Fibroblast of skin of right quadriceps (primary cell): ENCODE measurements at places on chromosomes 13 and 19.

DNA sequence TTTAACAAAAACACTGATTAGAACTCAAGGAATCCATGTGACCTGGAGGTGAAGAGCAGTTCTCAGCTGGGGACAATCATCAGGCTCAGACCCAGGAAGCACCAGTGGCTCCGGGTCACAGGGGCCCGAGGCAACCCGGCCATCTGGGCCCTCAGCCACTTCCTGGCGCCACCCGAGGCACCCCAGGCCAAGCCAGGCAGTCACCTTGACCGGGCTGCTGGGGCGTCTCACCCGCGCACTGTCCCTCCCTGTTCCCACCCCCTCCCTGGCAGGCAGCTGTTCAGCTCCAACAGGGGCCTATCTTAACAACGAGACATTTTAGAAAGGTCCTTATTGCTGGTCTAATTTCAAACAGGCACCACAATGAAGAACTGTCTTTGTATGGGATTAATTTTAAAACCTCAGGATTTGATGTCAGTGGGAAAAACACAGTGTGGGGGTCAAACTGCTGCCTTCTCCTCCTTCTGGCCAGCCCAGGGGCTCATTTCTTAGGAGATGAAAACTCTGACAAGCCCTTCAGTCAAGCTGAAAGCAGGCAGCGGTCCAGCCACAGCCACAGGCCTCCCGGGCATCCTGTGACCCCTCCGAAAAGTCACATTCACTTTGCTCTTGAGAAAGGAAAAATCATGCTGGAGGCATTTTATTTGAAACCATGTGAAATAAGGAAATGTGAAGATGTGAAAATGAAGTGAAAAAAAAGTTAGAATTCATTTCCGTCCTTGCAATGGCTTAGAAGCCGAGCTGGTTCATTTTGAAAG, 83.3 kb downstream of the KCTD15 start:
- DNase-seq: no peak

DNA sequence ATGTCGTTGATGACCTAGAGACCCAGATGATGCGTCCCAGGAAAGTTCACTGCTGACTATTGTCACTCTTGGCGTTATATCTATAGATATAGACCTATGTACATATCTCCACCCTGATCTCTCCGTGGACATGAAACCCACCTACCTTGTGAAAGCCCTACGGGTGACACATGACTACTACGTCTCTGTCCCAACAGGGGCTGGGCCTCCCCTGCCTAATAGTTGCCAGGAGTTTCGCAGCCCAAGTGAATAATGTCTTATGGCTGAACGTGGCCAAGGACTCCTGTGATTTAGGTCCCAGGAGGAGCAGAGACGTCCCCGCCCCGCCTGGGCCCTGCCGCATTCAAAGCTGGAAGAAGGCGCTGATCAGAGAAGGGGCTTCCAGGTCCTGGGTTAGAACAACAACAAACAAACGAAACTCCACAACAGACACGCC, 4.9 kb upstream of the POU4F1 start:
- DNase-seq: no peak

DNA sequence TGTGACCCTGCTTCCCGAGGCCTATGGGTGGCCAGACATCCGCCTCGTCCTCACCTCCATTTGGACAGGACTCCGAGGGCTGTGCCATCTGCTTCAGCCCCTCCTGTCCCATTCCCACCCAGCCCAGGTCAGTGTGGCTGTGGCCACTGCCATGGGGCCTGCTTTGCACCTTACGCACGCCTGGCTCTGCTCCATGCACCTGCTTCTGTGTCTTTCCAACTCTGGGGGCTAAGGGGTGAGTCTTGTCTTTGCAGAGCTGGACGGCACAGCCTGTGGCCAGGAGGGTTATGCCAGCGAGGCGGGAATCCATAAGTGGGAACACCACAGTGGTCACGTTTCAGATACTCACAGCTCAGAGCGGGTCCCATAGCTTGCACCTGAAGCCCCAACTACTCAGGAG, 5.2 kb upstream of the ZNF554 start:
- no peak for DNase-seq

DNA sequence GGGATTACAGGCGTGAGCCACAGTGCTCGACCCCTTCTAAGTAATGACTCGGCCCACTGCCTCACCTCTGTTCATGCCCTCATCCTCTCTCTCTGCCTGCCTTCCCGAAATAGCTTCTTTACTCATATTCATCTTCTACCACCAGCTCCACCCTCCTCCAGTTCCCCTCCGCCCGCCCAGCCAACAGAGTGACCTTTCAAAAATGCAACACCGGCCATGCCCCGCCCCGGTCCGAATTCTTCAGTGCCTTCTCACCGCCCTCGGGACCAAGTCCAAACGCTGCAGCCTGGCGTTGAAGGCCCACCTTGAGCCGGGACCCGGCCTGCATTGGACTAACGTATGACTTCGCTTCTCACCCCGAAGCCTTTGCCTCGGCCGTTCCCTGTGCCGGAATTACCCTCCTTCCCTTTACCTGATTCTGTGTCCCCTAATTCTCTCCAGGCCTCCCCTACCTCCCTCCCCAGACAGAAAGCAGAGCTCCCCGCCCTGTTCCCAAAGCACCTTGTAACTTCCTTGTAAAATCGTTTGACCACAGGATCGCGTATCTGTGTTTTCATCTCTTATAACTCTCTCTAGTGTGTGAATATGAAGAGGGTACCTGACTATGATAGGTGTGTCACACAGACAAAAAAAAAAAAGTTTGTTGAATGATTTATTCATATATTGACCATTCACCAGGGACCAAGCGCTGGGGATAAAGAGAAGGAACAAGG, 8.1 kb upstream of the MUC16 start:
- no peak for DNase-seq

DNA sequence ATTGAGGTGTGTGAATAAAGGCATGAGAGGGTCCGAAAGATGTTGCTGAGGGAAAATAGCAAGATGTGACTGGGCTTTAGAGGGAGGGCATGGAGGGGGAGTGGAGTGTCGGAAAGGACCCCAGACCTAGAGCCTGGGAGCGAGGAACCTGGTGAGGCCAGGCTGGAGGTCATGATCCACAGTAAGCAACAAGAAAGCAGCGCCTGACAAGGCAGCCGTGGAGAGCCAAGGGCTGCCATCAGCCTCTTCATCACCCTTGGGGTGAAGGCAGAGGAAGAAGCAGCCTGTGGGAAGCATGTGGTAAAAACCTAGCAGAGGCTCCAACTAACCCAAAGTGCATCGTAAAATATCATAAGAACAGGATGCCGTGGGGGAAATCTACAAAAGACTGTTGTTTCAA, 162.8 kb upstream of the SOX1 start:
- no peak for DNase-seq

- no peak for DNase-seq
Measured at GRCh38 chr19:18493440-18494266, 28.2 kb downstream of the ELL start.

DNA sequence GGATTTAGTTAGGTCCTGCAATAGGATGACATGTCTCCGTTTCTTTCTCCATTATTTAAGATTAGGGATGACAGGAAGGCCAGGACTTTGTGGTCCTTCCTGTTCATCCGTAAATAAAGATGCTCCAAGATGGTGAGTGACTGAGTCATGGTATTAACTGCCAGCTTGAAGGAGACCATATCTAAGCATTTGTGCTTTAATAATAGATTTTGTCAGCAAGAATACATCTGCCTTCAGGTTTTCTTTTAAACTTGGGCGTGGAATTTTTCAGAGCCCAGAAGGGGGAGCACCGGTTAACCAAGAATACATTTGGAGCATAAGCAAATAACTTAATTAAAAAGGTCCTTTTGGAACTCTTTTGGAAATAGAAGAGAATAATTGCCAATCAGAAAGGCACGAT, 68.2 kb downstream of the ARHGAP35 start:
- DNase-seq: peak; percentile 40

DNA sequence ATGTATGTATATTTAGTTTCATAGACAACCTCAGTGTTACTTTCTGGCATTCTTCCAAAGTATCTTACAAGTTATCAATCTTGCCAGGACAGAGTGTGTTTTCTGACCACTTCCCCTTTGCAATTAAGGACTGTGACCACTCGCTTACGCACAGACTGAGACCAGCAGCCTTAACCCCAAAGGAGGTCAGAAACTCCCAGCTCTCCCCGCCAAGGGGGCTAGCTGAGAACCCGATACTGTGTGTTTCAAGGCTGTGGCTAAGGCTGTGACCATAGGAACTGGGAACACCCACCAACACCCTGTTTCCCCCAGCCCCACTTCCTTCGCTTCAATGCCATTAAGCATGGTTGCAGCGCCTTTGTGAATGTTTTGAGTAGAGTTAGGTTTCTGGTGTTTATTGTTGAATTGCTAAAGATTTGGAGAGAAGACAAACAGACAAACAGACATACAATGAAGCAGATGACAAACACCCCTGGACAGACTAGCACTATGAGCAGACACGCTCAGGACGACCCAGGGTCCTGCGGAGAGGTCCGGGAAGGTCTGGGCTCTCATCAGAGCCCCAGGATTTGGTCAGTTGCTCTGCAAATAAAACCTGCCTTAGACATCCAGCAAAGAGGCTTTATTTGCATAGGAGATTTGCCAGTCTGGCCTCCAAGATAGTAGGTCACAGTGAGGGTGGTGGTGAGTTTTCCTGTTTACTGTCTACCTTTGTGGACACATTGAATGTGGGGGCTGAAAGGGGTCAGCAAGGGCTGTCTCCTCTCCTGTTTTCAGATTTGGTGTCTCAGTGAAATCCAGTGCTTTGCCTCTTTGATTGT, 25.0 kb upstream of the TNFSF11 start:
- DNase-seq: no peak

- DNase-seq: no peak
Measured at GRCh38 chr13:113105032-113105920, at the start of gene F7. F7 (plus strand) TSS chr13:113105791; CDS start chr13:113105842, 51 bp downstream.

DNA sequence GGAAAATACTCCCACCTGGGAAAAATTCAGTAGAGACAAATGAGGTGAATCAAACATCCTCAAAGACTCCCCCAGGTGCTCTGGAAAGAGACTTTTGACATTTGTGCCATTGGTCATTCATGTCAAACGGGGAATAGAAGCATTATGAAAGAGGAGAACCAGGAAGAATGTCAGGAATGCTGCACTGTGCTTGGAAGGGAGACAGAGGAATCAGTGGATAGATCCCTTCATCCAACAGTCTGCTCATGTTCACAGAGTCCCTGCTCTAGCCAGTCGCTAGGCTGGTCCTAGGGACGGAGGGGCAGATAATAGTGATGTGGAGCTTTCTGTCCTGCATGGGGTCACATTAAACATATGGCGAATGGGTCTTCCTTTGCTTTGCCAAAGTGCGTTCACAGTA, 384.4 kb downstream of the FGF9 start:
- DNase-seq: no peak

DNA sequence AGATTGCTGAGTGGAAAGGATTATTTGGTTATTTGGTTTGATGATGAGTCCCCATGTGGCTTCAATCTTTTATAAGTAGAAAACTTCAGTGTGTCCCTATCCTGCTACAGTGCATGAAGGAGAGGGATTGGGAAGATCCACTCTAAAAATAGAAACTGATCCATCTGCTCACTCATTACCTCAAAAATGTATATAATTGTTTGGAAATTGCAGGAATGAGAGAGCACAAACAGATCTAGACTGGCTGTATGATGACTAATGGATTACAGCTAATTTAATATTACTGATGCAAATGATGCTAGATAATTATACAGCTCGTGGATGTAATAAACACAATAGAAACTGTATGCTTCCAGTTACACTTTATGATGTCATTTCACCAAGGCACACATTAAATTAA, 625.3 kb upstream of the PRR20A start:
- peak; percentile 0 for DNase-seq

GRCh38 chr13:40494513-40494912, 171.9 kb downstream of the FOXO1 start:
- DNase-seq: no peak

DNA sequence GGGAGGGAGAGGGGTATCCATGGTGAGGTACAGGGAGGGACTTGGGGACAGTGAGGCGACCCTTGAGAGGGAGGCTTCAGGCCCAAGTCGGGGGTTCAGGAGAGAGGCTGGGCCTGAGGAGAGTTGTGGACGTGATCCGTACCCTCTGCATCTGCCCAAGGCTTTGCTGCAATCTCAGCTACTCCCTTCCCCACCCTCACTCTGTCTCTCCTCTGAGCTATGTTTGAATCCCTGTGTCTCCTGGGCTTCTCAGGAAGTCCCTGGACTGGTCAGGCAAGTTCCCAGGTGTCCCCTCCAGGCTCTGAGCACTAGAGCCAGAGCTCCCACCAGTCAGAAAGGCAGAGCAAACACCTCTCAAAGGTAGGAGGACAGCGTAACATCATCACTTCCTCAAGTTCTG, 1.8 kb downstream of the LIN37 start:
- no peak for DNase-seq

DNA sequence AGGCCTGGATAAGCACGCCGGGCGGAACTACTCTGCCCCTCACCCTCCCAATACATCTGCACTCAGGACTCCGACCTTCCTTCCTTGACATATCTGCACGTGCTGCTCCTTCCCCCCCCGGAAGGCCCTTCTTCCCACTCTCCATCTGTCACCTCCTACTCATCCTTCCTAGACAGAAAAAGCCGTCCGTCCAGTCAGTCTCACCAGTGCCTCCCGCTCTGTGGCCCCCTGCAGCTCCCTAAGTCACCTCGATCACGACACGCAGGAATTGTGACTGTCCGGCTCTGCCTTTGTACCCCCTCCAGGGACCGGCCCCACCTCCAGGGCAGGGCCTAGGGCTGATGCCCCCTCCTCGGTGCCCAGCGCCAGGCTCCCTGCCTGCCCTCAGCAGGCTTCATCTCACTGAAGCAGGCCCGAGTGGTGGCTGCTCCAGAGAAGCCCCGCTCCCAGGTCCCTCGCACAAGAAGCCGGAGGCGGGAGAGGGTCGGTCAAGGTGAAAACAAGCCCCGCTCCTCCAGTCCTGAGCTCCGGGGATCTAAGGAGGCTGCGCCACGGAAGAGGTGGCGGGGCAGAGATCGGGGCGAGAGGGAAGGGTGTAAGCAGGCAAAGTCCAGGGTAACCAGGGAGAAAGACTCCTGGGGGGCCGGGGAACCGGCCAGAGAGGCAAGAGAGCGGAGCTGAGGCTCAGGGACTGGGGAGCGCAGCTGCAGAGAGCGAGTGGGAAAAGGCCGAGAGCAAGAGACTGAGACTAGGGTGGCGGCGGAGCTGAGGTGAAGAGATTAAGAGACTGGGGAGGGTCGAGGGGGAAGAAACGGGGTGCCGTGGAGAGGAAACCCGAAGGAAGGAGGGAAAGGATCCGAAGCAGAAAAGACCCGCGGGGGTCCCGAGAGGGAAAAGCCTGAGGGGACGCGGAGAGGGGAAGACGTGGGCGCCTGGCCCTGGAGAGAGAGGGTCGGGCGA, 1.1 kb downstream of the PPP6R1 start:
- DNase-seq: no peak

DNA sequence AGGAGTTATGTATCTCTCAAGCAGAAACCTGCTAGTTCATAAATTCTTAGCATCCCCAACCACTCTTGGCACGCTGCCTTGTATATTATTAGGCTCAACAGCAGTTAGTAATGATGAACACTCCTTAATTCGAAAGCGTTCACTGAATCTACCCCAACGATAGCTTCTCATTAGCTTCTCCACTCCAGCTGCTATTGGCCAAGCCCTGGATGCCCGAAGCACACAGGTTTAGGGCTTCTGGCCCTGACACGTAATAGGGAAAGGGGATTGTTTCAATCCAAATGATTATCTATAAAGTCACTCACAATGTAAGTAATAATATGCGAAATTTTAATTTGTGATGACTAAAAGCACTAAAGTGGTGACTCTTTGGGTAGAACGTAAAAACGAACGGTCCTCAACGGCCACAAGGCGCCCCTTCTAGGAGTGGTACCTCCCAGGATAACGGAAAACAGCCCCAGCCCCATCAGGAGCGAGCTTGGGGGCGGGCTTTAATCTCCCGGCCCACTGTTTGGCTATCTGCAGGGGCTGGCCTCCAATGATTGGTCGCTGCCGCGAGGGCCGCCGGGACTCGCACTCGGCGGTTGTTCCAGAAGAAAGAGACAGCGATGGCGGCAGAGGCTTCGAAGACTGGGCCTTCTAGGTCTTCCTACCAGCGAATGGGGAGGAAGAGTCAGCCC, at the start of gene RNF17:
Gene RNF17 (plus strand): TSS at position 574 of the 680 bp plus-strand sequence. CDS start 35 bp downstream, at position 609.
- no peak for DNase-seq
